GM04504 (cell line): ENCODE measurements at places on chromosomes 6 and 20.

DNA sequence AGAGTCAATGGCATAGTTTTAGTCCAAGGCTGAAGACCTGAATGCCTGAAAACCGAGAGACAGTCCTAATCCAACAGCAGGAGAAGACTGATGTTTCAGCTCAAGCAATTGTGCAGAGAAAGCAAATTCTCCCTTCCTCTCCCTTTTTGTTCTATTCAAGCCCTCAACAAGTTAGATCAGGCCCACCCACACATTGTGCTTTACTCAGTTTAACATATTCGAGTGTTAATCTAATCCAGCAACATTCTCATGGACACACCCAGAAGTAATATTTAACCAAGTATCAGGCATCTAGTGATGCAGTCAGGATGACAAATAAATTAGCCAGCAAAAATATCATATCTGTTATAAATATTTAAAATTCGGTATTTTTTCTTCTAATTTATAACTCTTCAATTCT lies 261.1 kb downstream of the HDGFL1 start:
- DNase-seq = no peak

DNA sequence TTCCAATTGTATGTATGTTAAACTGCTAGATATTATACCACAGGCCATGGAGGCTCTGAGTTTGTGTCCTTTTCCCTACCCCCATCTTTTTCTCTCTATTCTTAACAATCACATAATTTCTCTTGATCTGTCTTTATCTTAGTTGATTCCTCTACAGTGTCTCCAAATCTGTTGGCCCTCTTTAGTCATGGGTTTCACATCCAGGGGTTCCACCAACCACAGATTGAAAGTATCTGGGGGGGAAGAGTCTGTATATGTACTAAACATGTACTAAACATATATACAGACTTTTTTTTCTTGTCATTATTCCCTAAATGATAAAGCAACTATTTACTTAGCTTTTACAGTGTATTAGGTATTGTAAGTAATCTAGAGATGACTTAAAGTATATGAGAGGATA lies 20.2 kb downstream of the RAB22A start:
- DNase-seq = no peak

- DNase-seq = no peak
Measured at GRCh38 chr6:79184086-79184485, 50.4 kb downstream of the HMGN3 start.

DNA sequence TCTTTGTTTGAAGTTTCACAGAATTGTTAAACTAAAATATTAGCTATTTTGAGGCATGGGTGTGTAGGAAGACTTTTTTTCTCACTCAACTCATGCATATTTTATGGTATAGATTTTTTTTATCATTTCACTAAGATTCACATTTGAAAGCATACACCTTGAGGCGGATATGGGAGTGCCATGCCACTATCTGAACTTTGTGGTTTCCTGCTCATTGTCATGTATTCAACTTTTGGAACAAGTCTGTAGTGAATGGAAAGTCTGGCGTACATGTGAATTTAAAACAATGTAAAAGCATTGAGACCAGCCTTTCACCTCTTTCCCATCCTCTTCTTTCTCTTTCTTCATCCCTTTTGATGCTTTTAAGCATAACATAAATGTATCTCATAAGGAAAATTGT lies 147.9 kb downstream of the TPBG start:
- no peak for DNase-seq

DNA sequence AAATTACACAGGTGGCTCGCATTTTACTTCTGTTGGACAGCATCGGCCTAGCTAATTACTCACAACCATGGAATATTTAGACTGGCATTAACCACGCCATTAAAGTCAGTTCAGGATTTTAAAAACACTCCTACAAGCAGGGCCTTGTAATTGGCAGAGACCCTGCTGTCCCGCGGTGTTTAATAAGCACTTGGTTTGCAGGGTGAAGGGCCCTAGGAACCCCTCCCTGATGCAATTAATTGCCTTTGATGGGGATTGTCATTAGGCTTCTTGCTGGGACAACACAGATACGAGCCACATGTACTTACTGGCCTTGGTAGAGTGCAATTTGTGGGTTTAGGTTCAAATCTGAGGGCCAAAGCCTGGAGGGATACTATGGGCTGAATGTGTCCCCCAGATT lies 7.8 kb upstream of the VSTM2L start:
- no peak for DNase-seq

- no peak for DNase-seq
Measured at GRCh38 chr20:37288091-37288490, 1.4 kb upstream of the MANBAL start.

DNA sequence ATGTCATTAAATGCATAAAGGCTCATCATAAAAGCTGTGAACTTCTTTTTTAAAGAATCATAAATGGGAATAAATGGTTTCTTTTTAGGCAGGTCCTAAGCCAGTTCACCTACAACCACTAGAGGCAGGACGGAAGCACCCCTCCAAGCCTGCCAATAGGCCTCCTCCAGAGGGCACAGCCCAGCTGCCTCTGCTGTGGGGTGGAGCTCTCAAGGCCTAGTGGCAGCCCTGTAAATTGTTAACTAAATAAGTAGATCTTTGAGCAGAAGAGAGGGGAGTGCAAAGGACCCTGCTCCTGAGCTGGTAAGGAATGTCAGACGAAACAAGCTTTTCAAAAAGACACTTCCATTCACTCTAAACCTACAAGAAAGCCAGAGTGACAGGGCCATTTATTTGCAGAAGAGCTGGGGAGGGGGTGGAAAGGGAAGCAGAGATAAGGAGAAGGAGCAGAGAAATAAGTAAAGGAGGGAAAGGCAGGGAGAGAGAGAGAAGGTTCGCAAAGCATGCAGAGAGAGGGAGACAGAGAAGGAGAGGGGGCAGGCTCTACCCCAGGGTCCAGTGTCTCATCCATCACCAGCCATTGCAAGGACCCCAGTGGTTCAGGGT lies 18.0 kb upstream of the MAFB start:
- no peak for DNase-seq
